ENCODE measurements at places on chromosomes 1 and 21. TPM values are rescaled to one million over a fixed set of nuclear protein-coding genes. Genes with fewer than 3 reads are reported as not detected.

ALX3 gene
- total RNA-seq: not detected

ELAPOR1 gene
- 0.20 TPM for total RNA-seq

FCGR1A gene
- 1.4 TPM for total RNA-seq

ABCG1 gene
- 19.5 TPM for total RNA-seq

PCSK9 gene
- total RNA-seq: 4.3 TPM

DNA sequence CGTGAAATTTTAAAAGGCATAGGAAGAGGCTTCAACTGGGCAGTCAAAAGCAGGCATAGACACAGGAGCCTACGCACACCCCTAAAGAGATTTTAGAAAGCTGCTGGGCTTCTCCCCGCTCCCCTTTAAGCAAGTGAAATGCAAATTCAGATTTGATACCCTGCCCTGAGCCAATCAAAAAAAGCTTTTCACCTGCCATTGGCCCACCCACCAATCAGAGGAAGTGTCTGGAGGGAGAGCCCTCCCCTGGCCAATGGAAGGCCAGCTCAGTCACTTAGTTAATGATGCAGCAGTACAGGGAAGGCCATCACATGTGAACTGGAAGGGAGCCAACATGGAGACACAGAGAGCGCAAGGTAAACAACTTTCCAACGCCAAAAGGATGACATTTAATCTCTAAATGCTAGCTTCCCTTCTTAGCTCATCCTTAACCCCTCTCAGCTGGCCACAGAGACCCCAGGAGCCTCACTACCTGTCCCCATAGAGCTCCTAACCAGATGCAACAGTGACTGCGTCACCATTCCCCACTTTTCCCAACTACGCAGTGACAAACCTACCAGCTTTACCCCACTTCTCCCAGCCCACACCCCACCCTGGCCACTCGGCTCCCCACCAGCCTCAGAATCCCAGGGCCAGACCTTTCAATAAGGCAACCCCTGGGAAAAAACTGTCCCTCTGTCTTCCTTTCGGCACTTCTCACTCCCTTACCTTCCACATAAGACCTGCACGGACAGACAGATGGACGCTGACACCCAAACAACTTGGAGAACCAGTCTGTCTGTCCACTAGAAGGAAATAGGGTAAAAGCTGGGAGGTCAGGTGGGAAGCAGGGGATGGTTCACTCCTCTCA is 71.0 kb downstream of the CD46 start:
- peak; percentile 87 for DNase-seq
- peaks cover 82% of the 10 kb centered on the region for H3K4me1 ChIP-seq
- H3K36me3 ChIP-seq: peaks cover 14% of the 10 kb centered on the region
- H3K27ac ChIP-seq: peak overlapping the region; percentile 98
- H3K4me3 ChIP-seq: peak overlapping the region; percentile 86

DNA sequence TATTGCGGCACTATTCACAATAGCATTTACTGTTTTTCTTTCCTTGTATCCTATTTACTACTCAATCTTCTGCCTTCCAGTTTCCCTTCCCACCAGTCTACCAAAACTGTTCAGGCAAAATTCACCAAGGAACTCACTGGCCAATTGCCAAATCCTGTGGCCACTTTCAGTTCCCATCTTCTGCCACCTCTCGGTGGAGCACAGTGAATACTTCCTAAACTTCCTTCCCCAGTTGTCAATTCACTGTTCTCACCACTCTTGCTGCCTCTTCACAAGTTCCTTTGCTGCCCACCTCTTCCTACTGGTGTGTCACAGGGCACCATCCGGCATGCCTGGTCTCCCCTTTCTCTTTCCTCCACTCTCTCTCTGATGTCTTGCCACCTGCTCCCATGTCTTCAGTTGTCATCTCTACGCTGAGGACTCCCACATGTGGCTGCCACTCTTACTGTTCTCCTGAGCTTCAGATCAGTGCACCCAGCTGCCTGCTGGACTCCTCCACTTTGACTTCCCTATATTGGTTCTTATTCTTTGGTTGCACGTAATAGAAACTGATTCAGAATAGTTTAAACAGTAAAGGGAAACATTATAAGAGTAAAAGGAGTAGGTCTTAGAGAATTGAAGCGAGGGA is 114.4 kb downstream of the PIK3R3 start:
- no peaks in the 10 kb centered on the region for H3K4me1 ChIP-seq
- no peak for DNase-seq

DNA sequence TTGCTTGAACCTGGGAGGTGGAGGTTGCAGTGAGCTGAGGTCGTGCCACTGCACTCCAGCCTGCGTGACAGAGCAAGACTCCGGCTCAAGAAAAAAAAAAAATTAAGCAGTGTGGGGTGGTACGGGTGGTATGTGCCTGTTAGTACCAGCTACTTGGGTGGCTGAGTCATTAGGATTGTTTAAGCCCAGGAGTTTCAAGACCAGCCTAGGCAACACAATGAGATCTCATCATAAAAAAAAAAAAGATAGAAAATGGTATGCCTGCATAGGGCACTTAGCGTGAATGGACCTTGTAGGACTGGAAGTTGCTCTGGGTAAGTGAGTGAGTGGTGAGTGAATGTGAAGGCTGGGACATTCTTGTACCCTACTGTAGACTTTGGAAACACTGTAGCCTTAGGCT is 37.0 kb downstream of the TBCE start:
- H3K36me3 ChIP-seq: peaks cover 15% of the 10 kb centered on the region
- H3K27me3 ChIP-seq: no peaks in the 10 kb centered on the region
- H3K27ac ChIP-seq: no peak overlapping the region
- no peak for DNase-seq
- H3K4me3 ChIP-seq: no peak overlapping the region
- no peaks in the 10 kb centered on the region for H3K4me1 ChIP-seq

DNA sequence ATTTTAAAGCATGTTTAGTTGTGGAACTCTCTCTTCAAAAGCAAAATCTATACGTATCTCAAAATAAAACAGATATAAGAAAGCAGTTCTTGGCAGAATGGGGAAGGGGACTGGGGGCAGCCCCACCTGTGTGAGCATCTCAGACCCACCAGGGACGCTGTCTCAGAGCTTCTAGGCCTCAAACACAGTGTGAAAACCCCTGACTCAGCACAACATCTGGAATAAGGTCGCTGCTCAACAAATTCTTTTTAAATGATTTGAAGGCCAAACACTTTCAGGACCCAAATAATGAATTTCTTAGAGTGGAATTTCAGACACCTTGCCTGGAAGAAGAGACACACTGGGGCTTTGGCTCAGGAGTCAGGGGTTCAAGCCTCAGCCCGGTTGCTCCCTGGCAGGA is 27.1 kb upstream of the GRHL3 start:
- H3K4me1 ChIP-seq: peaks cover 40% of the 10 kb centered on the region
- no peak overlapping the region for H3K4me3 ChIP-seq
- no peak for DNase-seq
- H3K27me3 ChIP-seq: no peaks in the 10 kb centered on the region

GRCh38 chr21:21290751-21291150 is 292.5 kb downstream of the NCAM2 start:
- no peaks in the 10 kb centered on the region for H3K36me3 ChIP-seq
- H3K27ac ChIP-seq: no peak overlapping the region
- H3K4me3 ChIP-seq: no peak overlapping the region

GRCh38 chr1:233094691-233095090 is 144.3 kb downstream of the NTPCR start:
- no peaks in the 10 kb centered on the region for H3K36me3 ChIP-seq
- H3K4me1 ChIP-seq: no peaks in the 10 kb centered on the region
- H3K27ac ChIP-seq: no peak overlapping the region
- H3K4me3 ChIP-seq: no peak overlapping the region
- DNase-seq: no peak

DNA sequence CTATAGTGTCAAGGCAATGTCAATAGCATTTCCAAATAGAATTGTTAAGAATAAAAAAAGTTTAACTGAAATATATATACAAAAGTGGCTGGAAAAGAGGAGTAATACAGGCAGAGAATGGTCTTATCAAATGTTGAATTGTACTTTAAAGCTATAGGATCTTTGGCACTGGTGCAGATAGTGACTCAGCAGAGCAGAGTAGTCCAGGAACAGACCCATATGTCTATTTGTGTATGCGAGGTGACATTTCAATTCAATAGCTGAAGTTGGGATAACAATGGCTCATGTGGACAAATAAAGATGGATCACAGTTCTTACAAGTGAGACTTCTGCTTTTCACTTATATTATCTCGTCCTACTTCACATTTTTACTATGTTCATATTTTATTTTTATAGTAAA is 543.0 kb upstream of the B3GALT2 start:
- no peaks in the 10 kb centered on the region for H3K4me1 ChIP-seq
- H3K4me3 ChIP-seq: no peak overlapping the region
- H3K27ac ChIP-seq: no peak overlapping the region
- no peaks in the 10 kb centered on the region for H3K27me3 ChIP-seq

DNA sequence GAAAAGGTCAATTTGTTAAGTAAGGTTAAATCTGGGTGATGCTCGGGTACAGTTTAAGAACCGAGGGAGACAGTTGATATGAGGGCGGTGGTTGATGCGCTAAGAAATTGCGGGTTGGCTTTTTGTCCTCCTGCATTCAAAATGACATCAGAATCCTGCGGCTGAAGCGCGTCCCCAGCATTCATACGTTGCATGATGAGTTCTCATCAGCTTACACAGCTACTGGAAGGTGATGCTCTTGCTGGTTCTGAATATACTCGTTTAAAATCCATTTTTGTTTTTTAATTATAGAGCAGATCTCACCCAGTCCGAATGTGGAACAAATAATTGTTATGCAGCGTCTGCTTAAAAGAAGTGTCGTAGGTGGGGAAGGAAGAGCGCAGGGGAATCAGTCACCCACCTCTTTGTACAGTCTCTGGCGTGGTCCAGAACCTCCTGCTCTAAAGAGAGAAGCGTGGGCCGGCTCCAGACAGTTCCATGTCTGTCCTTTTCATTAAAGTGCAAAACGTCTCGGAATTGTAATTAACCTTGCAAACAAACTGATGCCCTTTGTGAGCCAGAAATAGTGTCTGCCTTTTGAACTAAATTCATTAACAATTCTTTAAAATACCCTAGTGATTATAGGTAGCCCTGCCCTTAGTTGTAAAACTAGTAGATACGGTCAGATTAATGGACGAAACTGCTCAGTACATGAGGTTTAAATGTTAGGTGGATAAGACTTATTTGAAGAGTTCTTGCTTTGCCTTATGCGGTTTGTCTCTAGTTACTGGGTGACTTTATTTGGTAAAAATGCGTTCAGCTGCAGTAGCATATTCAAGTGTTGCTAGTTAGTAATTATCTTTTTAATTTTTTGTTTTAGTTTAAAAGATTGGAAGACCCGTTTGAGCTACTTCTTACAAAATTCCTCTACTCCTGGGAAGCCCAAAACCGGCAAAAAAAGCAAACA is 741 bp downstream of the RGS2 start:
- peak overlapping the region; percentile 88 for H3K27ac ChIP-seq
- peaks cover 12% of the 10 kb centered on the region for H3K36me3 ChIP-seq
- H3K4me1 ChIP-seq: peaks cover 5% of the 10 kb centered on the region
- peak overlapping the region; percentile 88 for H3K4me3 ChIP-seq
- DNase-seq: no peak
- H3K27me3 ChIP-seq: no peaks in the 10 kb centered on the region

DNA sequence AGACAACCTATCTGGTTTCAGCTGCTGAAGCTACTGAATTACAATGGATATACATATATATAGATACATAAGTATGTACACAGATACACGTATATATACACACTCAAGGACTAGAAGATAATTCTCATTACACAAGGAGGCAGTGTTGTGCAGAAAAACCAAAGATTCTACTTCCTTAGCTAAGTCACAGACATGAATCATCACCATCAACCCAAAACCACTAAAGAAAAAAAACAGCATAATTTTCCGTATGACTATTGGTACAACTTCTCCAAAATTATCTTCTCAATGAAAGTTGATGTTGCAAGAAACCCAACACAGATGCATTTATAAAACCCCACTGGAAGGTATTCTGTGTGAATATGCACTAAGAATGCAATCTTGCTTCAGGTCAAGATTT is 36.8 kb upstream of the RPF1 start:
- no peak overlapping the region for H3K4me3 ChIP-seq
- no peaks in the 10 kb centered on the region for H3K27me3 ChIP-seq
- DNase-seq: no peak
- no peak overlapping the region for H3K27ac ChIP-seq
- H3K36me3 ChIP-seq: no peaks in the 10 kb centered on the region

DNA sequence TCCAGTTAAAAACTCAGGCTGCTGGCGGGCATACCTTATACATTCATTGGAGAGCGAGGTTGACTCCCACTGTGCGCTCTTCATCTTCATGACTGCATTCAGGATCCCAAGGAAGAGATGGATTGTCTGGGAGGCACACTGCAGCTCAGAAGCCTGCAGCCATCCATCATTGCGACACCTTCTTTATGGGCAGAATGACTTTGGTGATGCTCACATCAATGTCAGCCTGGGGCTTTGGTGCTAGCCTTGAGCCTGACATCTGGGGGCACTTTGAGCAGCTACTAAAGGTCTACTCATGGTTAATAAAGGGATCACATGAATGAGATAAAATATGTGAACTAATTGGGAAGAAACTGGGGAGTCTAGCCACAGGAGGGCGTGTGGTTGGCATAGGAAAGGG is 229.3 kb downstream of the PRDM2 start:
- H3K4me3 ChIP-seq: no peak overlapping the region
- no peak for DNase-seq
- H3K36me3 ChIP-seq: no peaks in the 10 kb centered on the region
- no peak overlapping the region for H3K27ac ChIP-seq
- H3K27me3 ChIP-seq: no peaks in the 10 kb centered on the region

GRCh38 chr1:11505591-11506538 is 26.9 kb downstream of the DISP3 start:
- no peaks in the 10 kb centered on the region for H3K36me3 ChIP-seq
- H3K4me3 ChIP-seq: no peak overlapping the region
- no peaks in the 10 kb centered on the region for H3K4me1 ChIP-seq
- H3K27ac ChIP-seq: no peak overlapping the region
